ENCODE measurements at places on chromosomes 6 and 20.

DNA sequence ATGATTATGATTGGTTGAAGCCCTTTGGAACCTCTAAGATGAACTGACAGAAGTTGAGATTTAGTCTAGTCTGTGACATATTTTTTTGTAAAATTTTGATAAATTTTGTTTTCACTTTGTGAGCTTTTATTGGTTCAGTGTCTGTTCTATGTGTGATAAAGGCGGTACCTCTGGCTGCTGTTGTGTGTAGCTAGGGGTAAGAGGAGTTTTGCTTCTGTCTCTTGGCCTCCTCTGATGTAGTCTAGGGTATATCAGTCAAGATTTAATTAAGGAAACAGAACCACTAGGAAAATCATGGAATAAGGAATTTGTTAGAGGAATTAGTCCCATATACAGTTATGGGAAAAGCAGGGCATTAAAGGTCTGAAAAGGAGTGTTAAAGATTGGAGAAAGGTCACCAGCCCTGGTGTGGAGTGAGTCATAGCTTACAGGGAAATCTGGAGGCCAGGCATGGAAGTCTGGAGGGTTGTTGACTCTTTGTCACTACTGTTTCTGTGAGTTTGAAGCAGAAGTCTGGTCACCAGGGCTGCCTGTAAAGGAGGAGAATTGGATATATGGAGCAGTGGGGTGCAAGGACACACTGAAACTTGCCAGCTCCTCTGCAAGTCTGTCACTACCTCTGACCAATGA is 28.5 kb downstream of the CDC5L start:
- DNase-seq: no peak

GRCh38 chr6:11663519-11663918 is 115.1 kb downstream of the ADTRP start:
- DNase-seq: no peak

- DNase-seq: no peak
These were observed 260.7 kb upstream of the MAN1A1 start for GRCh38 chr6:119610265-119610664.

GRCh38 chr20:54212871-54213270 is 5.0 kb downstream of the PFDN4 start:
- no peak for DNase-seq

DNA sequence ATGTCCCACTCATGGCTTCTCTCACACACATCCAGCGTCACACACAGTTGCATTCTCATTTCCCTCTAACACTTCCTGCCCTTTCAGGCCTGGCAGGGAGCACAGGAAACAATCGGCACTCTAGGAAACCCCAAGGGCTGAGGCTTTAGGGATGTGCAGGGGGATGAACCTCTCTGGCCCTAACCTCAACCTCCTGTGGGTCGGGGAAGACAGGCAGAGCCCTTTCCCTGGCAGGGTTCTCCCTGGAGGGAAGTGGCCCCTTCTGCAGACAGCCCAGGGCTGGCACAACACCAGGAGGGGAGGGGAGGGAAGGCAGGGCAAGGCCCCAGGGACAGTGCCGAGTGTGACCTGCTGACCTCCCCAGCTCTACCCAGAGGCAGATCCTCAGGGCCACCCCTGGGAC is 2.7 kb downstream of the TEAD3 start:
- DNase-seq: no peak
